ENCODE measurements at places on chromosomes 6 and 20.

GRCh38 chr6:108874470-108875160, 26.4 kb downstream of the ARMC2 start:
- no peak for DNase-seq

GRCh38 chr6:170357812-170358211, 51.3 kb downstream of the FAM120B start:
- DNase-seq = no peak

GRCh38 chr6:20839630-20840029, 305.4 kb downstream of the CDKAL1 start:
- no peak for DNase-seq

DNA sequence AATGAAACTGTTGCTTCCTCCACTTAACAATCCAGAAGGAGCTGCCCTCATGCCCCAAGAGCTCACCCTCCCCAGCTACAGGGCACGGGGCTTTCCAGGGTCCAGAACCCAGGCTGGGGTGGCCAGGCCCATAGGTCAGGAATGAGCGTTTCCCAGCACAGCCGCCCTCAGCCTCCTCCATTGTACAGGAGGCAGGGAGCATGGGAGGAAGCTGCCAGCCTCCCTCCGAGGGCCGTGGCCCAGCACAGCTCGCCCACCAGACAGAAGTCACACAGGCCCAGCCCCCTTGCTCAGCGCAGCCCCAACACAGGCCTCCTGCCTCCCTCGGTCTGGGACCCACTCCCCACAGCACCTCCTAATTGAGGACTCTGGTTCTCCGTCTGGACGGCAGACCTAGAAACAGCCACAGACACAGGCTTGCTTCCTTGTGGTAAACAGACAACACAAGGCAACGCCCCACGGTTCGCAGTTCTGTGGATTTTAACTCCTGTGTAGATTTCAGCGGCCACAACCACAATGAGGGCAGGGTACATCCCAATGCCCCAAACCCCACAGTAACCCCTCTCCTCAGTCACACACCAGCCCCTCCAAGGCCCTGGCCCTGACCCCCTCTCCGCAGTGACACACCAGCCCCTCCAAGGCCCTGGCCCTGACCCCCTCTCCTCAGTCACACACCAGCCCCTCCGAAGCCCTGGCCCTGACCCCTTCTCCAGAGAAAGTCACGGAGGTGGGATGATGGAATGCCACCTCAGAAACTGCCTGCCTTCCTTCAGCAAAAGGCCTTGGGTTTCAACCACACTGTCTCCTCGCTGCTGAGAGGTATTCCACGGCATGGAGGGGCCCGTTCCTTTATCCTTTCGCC, 173.5 kb downstream of the DLL1 start:
- no peak for DNase-seq

- peak; percentile 58 for DNase-seq
Observed at GRCh38 chr20:1324598-1325172, 4.3 kb downstream of the SDCBP2 start.

GRCh38 chr6:45886776-45887175, 128.9 kb downstream of the CLIC5 start:
- no peak for DNase-seq

- peak; percentile 26 for DNase-seq
Observed at GRCh38 chr6:151475653-151476523, 17.9 kb upstream of the CCDC170 start.

- DNase-seq = no peak
Observed at GRCh38 chr6:35686436-35686835, 2.3 kb downstream of the FKBP5 start.

DNA sequence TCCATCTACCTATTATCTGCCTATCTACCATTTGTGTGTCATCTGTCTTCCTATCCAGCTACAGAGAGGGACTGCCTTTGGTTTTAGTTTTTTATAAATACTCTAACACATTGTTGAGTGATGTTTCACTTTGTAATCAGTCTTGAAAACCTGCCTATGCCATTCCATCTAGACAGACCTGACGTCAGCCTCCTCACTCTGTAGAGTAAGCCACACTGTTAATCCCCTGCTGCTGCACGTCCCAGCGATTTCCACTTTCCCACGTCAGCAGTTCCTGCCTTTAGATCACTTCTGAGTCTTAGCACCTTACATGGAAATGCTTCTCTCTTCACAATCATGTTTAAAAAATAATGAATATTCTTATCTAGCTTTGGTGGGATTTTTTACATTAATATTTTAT, 54.8 kb downstream of the PLG start:
- no peak for DNase-seq

GRCh38 chr6:149942461-149942829, 631 bp downstream of the ULBP2 start:
- DNase-seq = no peak

DNA sequence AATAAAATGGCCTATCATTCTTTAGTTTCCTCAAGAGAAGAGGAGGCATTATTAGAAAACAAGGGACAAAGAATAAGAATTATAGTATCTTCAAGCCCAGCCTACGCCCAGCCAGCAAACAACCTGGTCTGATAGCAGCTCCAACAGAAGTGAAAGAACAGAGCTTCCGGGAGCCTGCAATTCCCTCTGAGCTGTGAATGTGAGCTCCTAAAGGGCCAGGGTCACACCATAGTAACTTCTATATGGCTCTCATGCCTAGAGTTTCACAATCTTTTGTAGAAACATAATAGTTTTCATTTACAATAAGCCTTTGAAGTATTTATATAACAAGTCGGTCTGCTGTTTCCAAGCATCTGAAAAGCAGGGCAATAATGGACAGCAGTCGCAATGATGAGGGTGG, 116.5 kb downstream of the SMLR1 start:
- no peak for DNase-seq

DNA sequence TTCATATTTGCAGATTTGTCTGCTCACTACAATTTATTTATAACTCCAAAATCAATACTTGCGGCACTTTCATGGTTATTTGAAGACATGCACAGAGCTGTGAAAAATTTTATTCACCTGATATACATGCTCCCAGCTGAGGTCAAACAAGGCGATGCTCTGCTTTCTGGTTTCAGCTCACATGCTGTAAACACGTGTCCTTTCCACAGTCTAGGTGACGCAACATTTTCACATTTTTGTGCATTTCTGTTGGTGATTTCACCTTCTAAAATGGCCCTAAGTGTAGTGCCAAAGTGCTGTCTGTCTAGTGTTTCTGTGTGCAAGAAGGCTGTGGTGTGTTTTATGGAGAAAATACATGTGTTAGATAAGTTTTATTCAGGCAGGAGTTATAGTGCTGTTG, 650.5 kb downstream of the RNF144B start:
- no peak for DNase-seq

DNA sequence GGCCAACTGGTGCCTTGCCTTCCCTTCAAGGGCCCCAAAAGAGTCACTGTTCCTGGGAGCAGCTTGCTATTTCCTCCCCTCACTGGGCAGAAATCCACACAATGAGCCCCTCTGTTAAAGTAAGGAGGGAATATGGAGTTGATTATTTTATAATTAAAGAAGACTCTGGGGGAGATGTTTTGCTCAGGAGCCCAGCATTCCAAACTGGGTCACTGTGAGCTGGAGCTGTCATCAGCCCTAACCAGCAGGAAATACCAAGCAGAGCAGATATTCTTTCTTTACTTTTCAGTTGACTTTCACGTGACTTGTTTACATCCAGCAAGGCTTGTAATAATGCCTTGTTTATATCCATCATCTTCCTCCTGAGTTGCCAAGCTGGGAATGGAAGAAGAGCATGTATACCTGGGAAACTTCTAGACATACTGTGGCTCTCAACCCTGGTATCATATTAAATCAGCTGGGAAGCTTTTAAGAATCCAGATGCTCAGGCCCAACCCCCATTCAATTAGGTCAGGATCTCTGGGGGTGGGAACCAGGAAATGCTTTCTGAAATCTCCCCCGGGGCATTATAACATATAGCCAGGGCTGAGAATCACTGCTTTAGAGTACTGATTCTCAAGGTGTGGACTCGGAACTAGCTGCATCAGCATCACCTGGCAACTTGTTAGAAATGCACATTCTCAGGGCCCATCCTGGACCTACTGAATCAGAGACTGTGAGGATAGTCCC, 175.6 kb upstream of the MYLIP start:
- DNase-seq = no peak

DNA sequence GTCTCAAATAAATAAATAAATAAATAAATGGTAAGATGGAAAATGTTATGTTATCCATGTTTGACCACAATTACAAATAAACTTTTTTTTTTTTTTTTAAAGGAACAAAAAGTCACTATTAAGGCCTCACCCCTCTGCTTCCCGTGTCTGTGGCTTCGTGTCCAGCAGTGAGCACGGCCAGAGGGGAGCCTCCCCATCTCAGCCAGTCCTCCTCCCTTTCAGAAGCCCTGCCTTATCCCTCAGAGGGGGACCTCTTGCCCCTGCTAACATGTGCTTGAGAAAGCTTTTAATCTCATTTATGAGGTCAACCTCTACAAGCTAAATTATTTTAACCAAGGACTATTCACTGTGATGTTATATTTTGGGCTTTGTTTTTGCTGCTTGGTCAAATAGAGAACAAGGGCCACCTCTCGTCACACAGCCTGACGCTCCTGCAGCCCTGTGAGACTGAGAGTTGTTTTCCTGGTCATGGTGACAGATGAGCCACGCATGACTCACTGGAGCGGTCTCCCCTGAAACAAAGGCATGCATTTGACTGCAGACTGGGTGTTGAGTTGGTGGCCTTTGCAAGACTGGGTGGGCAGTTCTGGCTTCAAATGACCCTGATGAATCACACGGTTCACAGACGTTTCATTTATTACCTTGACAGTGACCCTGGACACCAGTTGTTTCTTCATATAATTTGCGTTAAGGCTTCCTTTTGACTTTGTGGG, 131.8 kb downstream of the TIAM2 start:
- DNase-seq = peak; percentile 39

DNA sequence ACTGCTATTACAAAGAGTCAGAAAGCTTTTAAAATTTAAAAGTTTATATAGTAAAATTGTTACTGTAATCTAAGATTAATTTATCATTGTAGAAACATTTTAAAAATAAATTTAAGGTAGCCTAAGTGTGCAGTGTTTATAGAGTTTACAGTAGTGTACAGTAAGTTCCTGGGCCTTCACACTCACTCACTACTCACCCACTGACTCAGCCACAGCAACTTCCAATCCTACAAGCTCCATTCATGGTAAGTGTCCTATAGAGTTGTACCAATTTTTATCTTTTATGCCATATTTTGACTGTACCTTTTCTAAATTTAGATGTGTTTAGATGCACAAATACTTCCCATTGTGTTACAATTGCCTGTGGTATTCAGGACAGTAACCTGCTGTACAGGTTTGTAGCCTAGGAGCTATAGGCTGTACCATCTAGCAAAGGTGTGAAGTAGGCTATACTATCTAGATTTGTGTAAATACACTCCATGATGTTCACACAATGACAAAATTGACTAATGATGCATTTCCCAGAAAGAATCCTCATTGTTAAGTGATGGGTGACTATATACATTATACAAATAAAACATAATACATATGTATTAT, 10.2 kb upstream of the TMEM170B start:
- DNase-seq = no peak

- DNase-seq = no peak
Observed at GRCh38 chr6:32852844-32853540, 512 bp downstream of the TAP1 start.

GRCh38 chr6:1031720-1032119, 280.2 kb upstream of the FOXQ1 start:
- no peak for DNase-seq

GRCh38 chr6:151196555-151196954, 43.2 kb upstream of the AKAP12 start:
- DNase-seq = no peak

DNA sequence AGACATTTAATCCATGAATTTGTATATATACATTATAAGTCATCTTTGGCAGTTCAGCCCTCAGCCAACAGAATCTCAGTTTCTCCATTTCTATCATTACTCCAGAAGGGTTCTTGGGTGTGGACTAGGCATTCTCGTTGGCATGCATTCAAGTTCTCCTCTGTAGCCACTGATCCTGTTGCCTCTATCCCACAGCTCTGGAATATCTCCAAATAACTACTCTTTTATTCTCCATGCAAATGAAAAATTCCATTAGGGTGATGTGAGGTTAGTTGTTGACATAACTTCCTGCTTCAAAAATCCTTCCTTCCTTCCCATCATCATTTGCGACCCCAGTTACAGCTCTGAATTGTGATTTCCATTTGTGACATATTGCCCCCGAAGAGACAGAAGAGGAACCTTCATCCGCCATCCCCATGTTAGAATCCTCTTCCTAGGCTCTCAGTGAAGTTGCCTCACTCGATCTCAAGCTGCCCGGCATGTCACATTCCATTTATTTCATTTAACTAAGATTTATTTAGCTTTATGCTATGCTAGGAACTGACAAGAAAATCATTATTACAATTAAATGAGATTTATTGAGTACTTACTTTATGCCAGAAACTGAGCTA, 93.7 kb upstream of the EDN1 start:
- DNase-seq = no peak

- no peak for DNase-seq
Observed at GRCh38 chr6:163789199-163789810, 374.8 kb downstream of the QKI start.

DNA sequence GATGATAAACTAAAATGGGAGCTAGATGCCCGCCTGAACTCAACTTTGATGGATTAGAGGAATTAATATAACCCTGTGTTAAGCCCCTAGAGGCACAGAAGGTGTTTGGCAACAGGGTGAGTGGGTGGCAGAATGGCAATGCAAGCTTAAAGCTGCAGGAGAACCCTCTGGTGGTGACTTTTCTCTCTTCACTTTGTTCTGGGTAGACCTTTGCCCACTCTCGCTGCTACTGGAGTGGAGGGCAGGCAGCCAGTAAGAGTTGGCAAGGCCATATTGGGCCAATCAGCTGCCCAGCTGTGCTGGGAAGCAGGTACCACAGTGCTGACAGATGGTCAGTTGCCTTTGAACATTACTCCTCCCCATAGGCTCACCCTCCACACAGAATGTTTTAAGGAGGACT, 468.2 kb downstream of the MMUT start:
- no peak for DNase-seq

GRCh38 chr6:88141561-88142296, 24.4 kb downstream of the CNR1 start:
- DNase-seq = no peak

DNA sequence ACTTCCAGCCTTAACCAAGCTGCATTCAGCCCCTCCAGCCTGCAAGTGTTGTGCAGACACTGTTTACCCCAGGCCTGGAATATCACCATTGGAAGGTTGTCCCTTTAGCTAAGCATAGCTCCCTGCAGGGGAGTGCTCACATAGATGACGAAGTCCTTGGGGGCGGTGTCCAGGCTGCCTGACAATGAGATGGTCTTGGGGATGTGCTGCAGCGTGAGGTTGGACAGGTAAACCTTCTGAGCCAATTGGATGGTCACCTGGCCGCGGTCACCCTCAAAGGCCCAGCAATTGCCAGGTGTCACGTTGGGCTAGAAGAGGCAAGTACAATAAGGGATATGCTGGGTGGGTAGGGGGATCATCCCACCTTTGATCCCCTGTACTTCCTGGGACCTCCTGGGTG, 18.6 kb downstream of the SUN5 start:
- no peak for DNase-seq

GRCh38 chr6:83702749-83703148, 6.2 kb downstream of the SNAP91 start:
- no peak for DNase-seq
